ENCODE measurements at places on chromosomes 1 and 21.

DNA sequence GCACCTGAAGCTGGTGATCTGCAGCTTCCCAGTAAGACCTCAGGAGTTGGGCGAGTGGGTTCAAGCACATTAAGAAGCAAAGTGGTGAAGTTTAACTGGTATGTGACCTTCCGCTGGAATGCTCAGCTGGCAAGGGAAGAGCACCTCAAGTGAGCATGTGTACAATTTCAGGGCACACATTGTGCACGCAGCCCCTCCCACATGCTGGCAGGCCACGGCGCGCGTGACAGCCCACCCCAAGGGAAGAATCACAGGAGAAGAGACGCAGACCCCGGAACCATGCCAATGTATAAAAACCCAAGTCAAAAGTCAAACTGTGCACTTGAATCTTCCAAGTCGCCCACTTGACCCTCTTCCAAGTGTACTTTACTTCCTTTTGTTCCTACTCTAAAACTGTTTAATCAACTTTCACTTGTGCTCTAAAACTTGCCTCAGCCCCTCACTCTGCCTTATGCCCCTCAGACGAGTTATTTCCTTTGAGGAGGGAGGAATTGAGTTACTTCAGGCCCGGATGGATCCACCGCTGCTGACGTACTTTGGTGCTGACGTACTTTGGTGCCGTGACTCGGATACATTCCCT lies 20.0 kb downstream of the LRRC3 start:
- no peak for DNase-seq

GRCh38 chr1:10613861-10614260 lies 139.1 kb downstream of the PEX14 start:
- no peak for DNase-seq

GRCh38 chr1:47468709-47469389 lies 31.0 kb downstream of the FOXD2 start:
- DNase-seq = no peak

DNA sequence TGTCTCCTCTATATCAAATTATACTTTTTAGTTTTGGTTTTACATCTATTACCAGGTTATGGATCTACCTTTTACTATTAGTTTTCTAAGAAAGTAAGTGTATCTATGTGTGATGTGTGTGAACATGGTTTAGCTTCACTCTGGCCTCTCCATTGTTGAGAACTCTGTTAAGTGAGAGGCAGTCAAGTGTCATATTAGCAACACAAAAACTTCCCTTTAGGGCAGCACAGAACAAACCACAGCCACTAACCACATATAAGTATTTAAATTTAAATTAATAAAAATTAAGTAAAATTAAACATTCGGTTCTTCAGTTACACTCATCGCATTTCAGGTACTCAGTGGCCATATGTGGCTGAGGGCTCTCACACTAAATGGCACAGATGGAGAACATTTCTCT lies 96.6 kb downstream of the DPYD start:
- DNase-seq = no peak

GRCh38 chr1:51168936-51169335 lies 66.9 kb downstream of the C1orf185 start:
- no peak for DNase-seq

GRCh38 chr1:147246044-147246690 lies 3.7 kb downstream of the CHD1L start:
- no peak for DNase-seq

DNA sequence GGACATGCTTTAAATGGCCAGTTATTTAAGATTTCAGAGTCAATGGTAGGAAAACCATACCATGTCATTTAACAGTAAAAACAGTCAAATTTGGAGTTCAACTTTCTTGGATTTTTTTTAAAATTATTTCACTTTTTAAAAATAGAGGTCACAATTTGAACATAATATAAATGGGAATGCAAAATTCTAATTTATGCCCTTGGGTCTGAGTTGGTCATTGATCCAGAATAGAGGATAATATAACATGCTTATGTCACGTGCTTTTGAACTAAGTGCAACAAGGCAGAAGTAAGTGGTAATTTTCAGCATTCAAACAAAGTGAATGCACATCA lies 113.1 kb upstream of the SLC35F3 start:
- no peak for DNase-seq

All from mesothelial cell of epicardium (in vitro differentiated cells).